GM23248 (cell line): ENCODE measurements at places on chromosomes 3 and 15.

GRCh38 chr15:68651916-68652525, 73.2 kb downstream of the CORO2B start:
- peak; percentile 57 for DNase-seq

DNA sequence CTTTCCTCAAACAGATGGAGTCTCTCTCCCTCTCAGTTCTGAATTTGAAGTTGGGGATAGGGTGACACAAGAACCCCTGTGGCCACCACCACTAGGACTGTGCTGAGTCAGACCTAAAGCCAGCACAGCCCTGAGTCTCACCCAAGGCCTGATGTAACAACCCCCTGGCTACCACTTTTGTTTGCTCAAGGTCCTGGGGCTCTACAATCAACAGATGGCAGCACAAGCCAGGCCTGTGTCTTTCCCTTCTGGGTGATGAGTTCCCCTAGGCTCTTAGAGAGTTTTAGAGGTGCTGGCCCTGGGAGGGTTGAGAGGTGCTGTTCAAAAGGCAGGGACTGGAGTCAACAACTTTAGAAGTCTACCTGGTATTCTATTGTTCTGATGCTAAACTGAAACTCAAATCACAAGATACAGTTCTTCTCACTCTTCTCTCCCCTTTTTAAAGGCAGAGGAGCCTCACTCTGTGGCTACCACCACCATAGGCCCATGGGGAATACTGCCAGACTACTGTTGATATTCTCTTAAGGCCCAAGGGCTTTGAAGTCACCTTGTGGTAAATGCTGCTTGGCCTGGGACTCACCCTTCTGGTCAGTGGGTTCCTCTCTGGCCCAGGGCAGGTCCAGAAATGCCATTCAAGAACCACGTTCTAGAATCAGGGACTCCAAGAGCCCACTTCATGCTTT, 6.5 kb downstream of the OR5K4 start:
- DNase-seq: no peak

DNA sequence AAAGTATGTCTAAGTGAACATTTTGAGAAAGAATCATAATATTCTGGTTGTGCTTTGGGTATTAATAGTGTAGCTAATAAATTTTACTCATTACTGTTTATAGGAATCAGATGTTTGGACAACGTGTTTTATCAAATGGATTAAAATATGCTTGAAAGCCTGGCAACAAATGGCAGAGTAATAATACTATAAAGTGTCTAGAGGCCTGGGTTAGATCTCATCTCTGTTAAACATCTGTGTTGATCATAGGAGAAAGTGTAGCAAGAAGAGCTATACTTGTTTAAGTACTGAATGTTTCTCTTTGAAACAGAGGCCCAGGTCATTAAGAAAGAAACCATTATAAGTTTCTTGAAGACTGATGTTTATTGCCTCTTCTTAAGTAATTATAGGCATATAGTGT, 30.5 kb downstream of the VPS8 start:
- DNase-seq: no peak

GRCh38 chr15:53833134-53833624, 73.7 kb upstream of the WDR72 start:
- peak; percentile 0 for DNase-seq

GRCh38 chr3:52458770-52459545, 3.6 kb downstream of the NISCH start:
- DNase-seq: no peak

- no peak for DNase-seq
Observed at GRCh38 chr3:147400999-147401398, 5.3 kb downstream of the ZIC4 start.

DNA sequence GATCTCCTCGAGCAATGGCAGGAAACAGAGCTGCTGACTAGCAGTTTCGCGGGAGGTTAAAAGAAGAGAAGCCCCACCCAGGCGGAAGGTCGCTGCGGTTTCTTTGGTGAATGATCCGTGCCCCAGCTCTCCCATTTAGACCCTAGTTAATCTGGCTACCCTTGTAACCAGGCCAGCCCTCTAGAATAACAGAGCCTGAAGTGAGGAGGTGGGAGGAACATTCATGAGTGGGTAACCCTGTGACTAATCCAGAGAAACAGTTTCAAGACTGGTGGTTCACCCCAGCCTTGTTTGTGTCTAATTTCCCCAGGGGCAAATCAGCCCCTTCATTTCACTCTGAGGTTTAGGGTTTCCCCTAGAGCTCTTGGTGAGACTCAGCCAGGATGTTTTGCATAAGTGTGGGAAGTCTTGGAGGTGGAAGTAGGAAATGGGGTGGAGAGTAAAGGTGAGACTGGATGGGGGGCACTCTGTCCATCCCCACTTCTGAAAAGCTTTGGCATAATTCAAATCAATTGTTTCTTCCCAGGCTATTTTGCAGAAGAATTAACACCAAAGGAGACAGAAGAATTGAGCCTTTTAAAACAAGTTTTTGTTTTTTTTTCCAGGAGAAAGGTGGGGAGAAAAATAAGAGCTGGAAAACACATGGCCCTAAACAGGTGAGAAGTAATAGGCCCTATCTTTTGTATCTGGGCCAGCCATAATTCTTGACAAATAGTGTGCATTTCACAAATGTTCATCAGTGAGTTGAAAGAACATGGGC, 303.1 kb downstream of the RPLP1 start:
- DNase-seq: no peak

- peak; percentile 60 for DNase-seq
Observed at GRCh38 chr3:64056606-64057180, 33.4 kb upstream of the PSMD6 start.

DNA sequence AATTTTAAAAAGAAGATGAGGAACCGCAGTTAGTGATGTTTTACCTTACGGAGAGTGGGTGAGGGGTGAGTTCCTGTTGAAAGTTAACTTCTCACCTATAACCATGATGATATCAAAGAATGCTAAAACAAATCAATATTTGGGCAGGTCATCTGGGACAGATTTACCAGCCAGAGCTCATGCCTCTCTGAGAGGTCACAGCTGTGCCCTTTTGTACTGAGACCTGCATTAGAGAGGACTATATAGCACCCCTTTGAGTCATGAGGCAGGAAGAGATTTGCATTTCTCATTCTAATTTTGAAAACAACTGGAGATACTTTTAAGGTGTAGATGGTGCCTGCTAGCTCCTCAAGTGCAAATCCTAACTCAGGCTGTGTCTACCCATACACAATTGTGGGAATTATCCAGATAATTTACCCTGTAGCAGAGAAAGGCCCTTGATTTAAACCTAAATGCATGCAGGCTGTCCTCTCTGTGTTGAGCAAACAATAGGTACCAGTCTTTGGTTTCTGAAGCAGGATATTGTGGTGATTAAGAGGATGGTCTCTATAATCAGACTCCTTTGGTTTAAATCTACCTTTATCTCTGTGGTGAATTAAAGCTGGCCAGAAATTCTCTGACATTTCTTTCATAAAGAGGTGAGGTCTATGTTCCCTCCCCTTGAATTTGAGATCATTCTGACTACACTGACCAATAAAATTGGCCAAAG, 5.8 kb upstream of the TM4SF4 start:
- DNase-seq: no peak

DNA sequence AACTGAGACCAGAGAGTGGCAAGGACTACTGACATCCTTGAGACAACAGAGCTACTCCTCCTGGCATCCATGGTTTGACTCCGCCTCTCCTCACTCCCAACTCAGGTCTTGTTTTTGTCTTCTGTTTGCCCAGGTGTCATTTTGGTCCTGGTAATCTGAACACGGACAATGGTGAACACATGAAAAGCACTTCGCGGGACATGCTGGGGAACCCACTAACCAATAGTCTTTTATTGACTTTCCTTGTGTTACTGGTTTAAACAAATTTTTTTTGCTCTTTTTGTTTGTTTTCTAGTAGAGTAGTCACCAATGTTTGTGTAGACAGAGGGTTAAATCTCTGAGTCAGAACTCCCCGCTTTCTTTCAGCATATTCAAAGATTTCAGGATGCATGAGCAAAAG, 38.4 kb downstream of the LARP6 start:
- no peak for DNase-seq

- DNase-seq: no peak
Observed at GRCh38 chr3:128850544-128850943, 28.9 kb upstream of the ACAD9 start.

GRCh38 chr15:70605606-70606410, 157.6 kb downstream of the UACA start:
- peak; percentile 63 for DNase-seq

DNA sequence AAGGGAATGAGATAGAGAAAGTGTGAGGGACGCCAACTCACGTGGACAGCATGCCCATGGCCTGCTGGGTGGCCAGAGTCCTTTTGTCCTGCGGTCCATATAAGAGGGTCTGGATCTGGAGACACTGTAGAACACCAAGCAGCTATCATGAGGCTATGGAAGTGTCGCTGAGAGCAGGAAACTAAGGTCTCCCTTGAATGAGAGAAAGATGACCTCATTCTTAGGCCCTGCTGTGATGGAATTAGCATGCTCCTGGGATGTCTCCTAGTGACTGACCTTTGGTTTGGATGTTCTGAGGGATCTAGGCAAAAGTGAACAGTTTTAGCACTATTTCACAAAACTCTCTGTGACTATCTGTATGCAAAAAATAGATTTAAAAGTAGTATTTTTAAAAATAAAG, 34.4 kb downstream of the SYNM start:
- no peak for DNase-seq

GRCh38 chr3:66270701-66271100, 49.9 kb downstream of the SLC25A26 start:
- no peak for DNase-seq
